NCI-H1105 (cell line): ENCODE measurements at places on chromosomes 1 and 21.

DNA sequence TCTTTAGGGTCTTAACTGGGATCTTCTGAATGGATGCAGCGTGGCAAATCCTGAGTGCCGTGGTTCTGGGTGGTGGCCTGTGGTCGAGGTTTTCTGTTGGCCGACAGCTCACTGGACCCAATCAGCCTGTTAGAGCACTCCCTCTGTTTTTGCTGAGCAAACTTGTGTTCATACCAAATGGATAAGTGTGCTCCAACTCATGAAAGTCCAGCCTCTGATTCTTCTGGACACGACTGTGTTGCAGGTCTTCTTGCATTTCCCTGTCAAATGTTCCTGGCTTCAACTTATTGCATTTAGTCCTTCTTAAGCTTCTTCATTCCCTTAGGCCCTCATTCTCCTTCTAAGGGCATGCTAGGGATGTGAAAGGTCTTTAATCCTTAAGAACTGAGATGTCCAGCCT, 63.7 kb downstream of the AJAP1 start:
- DNase-seq = no peak

DNA sequence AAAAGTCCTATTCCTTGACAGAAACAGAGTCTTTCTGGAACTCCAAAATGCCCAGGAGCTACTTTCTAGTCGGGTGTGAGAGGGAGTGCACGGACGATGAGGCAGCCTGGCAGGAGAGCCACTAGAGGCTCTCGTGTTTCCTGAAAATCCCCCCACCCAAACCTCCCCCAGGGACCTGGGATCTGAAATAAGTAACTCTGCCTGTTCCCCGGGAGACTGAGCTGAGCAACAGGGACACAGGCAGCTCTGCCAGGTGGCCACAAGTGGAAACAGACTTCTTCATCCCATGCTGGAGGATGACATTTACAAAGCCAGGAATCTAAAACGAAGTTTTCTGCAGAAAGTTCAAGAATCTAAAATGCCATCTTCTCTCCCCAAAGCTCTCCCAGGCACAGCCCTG, 77.1 kb downstream of the ITPKB start:
- DNase-seq = no peak

GRCh38 chr1:170665629-170666028, 1.7 kb downstream of the PRRX1 start:
- DNase-seq = no peak

DNA sequence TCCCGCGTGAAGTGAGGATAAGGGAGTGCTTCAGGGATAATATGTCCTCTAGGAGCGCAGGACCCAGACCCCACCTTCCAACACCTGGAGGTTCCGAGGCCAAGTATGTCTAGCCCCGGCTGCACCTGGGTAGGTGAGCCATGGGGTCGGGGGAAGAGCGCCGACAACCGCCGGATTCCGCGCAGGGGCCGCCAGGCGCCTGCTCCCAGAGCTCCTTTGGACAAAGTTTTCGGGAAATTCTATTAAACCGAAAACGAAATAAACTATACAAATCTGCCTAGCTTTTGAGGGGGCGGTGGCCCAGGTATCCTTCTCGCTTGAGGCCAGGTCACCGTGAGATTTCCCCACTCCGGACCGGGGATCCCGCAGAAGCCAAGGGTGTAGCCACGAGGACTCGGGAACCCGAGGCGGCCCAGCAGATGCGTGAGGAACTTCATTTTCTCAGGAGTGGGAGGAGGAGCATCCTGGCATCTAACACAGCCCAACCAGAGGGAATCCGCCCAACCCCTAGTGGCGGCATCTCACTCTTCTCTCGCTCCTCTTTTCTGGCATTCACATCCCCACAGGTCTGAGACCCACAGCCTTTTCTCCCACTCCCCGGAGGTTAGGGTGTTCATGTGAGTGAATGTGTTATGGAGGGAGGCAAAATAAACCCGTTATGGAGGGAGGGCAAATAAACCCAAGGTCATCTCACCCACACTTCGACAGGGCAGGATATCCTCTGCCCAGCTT, 2.3 kb upstream of the DMRTA2 start:
- no peak for DNase-seq

DNA sequence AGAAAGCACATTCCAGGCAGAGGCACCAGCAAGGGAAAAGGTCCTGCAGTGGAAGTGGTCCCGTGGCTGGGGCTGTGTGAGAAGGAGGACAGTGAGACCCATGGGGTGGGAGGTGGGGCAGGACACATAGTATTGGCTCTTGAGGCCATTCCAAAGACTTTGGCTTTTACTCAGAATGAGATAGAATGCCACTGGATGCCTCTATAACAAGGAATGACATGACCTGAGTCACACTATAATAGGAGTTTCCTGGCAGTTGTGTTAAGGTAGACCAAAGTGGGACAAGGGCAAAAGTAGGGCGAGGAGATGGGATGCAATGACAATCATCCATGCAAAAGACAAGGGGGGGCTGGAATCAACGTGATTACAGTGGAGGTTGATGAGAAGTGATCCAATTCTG, 24.7 kb upstream of the LAMC2 start:
- DNase-seq = no peak

DNA sequence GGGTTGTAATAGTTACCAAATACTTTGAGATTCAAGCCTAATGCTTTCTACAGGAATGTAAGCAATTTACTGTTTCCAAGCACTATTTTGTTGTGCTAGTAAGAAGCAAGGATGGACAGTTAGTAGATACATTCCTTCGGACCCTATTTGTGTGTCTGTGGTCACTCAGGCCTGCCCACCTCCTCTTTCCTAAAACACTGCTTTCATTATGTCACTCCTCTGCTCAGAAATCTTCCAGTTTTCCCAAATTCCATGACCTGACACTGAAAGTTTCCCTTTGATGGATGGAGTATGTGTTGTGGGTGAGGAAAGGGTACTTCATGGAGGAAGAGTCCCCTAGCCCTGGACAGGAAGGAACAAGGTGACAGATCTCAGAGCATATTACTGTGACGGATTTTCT, 141.1 kb downstream of the DISP1 start:
- DNase-seq = no peak

DNA sequence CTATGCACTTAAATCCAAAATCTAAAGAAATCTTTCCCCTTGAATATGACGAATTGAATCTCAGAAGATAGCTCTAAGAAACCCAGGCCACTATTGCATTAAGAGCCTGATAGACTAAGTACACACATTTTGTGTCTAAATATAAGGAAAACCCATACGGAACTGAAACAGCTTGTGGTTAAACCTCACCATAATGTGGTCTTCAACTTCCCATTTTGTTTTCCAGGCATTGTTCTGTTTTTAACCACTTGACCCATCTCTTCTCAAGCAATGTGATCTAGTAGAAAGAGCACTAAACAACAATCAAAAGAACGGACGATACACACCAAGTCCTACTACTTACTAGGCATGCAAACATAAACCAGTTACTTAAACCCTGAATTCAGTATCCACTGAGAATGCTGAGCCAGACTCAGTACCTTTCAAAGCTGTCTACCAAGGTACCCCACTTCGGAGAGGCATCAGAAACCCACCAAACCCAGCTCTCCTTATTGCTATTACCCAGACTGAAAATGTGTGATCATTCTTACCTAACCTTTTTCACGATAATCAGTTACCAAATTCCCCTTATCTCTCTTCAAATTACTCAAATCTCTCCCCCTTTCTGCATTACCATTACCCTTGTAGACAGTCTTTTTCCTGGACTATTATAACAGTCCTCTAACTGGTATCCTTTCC, 12.8 kb downstream of the OTUD7B start:
- no peak for DNase-seq

- DNase-seq = no peak
Measured at GRCh38 chr1:73144311-73144710, 862.0 kb upstream of the NEGR1 start.

- DNase-seq = no peak
Measured at GRCh38 chr21:16117851-16118590, 388.2 kb downstream of the USP25 start.

GRCh38 chr1:161198897-161199431, at the start of gene ADAMTS4:
Gene ADAMTS4 (minus strand): TSS chr1:161199054. CDS start chr1:161198627, 427 bp downstream.
- DNase-seq = no peak

- no peak for DNase-seq
Measured at GRCh38 chr1:4019606-4020331, 119.7 kb upstream of the C1orf174 start.

DNA sequence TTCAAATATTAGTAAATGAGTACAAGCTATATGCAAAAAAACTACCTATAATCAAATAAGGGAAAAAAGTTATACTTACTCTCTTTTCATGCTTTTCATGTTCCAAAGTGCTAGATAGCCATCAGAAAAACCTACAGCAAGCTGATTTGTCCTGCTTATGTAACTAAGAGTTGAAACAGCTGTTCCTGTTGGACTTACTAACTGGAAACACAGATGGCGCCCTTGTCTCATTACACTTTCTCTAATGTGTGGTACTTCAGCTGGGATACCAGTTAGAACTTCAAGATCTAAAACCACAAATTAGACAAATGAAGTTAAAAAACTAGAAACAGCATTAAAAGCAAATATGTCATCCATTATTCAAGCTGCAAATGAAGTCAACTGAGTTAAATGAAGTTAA, 24.3 kb downstream of the AHCTF1 start:
- DNase-seq = no peak

DNA sequence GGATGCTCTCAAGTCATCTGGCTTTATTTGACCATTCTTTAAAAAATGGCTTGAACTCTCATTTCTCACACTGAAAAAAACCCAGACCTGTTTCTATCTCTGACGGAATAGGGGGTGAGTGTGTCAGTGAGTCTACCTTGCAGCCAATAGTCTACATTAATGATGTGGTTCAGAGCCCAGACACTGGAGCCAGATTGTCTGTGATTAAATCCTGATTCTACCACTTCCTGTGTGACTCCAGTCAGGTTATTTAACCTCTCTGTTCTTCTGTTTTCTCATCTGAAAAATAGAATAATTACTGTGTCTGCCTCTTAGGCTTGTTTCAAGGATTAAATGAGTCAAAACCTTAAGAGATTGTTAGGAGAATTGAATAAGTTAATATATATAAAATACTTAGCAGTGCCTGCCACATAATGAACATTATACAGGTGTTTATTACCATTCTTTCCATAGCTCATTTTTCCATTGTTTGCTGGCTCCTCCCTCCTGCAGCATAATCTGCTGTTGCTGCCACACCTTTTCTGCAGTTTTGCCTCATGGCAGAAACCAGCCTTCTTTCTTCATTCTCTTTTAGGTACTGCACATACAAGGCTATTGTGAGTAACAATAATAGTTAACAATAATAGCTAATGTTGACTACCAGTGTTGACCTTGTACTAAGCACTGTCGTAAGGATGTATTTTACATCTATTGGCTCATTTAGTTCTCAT, 157.6 kb upstream of the IVNS1ABP start:
- DNase-seq = no peak

GRCh38 chr1:175363031-175363430, 170.5 kb upstream of the KIAA0040 start:
- DNase-seq = no peak

- DNase-seq = no peak
Measured at GRCh38 chr1:184270556-184270955, 116.3 kb upstream of the C1orf21 start.

GRCh38 chr1:153293851-153294250, 18.9 kb downstream of the PGLYRP3 start:
- no peak for DNase-seq

DNA sequence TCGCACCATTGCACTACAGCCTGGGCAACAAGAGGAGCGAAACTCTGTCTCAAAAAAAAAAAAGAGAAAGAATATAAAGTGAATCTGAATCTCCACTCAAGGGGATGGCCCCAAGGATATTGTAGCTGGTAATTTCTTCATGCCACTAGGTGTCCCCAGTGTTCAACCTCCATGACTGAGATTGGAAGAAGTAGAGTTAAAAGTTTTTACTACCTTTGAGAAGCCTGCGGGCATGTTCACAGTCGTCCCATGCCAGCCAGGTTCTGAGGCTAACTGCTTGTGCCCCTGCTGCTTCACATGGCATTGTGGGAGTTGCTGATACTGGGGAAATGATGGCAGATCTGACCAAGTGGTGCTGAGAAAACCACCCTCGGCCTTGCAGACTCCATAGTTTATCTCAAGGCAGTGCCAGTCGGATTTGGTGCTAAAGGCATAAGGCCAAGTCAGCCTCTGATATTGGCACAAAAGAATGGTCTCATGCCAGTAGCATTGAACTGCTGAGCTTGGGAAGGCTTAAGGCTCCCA, 10.8 kb upstream of the SHISA4 start:
- peak; percentile 9 for DNase-seq

GRCh38 chr1:75787524-75787923, 1.5 kb downstream of the RABGGTB start:
- DNase-seq = no peak

DNA sequence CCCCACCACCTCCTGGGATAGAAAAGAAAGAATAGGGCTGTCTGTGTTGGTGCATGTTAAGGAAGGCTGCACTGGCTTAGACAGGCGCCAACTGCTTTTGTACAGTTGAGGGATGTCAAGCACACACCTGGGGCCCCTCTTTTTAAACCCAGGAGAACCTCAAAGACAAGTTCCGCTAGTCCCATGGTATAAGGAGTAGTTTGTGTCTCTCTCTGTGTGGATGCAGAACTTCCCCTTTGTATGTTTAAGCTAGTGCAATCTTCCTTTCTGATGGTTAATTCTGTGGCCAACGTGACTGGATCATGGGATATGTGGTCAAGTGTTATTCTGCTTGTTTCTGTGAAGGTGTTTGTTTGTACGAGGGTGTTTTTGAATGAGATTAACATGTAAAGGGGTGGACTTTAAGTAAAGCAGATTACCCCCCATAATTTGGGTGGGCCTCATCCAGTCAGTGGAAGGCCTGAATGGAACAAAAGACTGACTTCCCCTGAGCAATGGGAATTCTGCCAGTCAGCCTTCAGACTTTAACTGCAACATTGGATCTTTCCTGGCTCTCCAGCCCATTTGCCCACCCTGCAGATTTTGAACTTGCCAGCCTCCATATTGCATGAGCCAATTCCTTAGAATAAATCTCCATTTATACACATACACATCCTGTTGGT, 9.5 kb upstream of the DUSP10 start:
- no peak for DNase-seq

DNA sequence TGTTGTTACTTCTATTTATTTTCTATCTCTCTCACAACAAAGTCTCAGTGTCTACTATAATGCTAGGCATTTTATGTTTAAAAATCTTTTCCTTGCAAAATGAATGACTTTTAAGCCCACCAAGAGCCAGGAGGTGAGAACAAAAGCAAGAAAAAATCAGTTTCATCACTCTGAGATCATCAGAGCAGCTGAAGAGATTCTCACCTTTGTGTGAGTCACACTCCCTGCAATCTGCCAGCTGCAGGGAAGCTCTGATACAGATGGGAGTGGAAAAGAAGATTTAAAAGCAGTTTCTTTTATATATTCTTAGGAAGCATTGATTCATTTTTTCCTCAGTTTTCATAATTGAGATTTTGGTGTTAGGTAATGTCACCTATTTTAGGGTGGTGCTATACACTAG, 107.6 kb downstream of the LHX9 start:
- no peak for DNase-seq

DNA sequence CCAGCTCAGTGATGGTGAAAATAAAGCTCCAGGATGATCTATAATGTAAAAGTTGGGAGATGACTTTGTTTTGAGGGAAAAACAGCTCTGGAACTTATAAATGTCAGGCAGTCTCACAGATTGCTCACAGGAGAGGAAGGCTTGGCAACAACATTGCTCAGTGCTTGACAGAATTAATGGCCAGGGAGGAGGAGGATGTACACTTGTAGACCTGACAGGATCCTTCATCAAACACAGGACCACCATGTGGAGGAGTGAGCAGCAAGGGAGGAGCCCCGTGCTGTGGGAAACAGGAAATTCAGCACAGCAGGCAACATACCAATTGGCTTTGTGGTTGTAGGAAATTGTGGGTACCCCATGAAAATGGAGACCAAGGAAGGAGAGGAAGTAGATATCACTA, 291.8 kb upstream of the CAMK1G start:
- DNase-seq = no peak
